SK-MEL-5 (cell line): ENCODE measurements at places on chromosomes 2 and 18.
A peak's percentile ranks its signal among the peaks of the same experiment; 100 is the strongest.

DNA sequence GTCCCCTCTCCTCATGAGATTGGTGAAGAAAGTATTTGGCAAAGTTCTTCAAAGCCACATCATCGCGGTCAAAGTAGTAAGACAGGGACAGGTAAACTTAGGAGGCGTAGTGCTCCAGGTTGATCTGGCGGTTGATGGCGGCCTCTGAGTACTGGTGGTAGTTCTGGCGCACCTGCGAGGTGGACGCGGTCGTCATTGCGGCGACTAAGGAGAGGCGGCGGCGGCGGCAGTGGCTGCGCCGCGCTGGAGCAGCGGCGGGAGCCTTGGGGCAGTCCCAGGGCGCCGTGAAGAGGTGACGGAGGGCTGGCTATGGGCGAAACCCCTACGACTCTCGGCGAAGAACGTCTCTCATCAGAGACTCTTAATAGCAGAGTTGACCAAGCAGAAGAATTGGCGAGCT is 107.2 kb upstream of the UBE2E3 start:
- no peak for DNase-seq

DNA sequence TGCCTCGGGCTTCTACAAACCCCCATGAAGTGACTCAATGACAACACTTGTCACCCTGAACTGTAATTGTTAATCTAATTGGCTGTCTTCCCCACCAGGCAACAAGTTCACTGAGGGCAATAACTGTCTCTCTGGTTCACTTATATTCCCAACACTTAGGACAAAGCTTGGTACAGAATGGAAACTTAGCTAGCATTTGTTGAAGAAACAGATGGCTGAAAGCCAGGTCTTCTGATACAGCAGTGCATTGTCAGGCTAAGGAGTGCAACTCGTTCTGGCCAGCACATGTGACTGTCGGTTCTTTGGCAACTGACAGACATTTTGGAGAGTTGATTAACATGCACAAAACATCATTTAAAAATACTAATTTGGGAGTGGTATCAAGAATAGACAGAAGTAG is 14.6 kb upstream of the DNAJC27 start:
- DNase-seq = peak; percentile 96

- no peak for DNase-seq
Measured at GRCh38 chr2:225824748-225825449, 425.4 kb downstream of the NYAP2 start.

DNA sequence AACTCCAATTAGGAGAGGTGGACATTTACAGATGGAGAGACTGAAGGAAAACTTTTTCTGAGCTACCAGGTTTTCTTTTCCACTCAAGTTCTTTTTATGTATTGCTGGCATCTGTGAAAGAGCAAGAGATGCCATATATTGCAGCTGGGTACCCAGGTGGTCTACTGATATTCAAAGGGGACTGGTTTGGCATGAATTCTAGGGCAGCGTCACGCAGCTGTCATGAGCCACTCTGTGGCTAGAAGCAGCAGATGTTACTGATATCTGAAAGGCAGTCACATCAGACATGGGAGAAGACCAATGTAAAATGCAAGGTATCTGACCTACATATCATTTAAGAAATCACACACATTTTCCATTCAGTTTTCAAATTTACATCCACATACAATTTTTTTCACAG is 408.8 kb downstream of the GALNT13 start:
- no peak for DNase-seq

DNA sequence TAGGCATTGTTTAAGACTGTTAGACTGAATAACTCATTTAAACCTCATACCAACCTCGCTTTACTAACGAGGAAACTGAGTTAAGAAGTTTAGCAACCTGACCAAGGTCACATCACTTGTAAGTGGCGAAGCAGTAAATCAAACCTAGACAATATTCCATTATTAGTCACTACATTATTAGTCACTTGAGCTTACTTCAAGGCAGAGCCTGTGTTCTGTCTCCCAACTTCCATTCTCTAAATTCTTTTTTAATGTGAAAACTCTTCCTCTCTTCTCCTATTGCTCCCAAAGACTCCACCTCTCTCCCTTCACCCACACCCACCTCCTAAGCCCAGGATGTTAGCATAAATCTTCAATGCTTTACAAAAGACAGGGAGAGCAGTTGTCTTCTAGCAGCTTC is 156.5 kb downstream of the ARL6IP6 start:
- no peak for DNase-seq

DNA sequence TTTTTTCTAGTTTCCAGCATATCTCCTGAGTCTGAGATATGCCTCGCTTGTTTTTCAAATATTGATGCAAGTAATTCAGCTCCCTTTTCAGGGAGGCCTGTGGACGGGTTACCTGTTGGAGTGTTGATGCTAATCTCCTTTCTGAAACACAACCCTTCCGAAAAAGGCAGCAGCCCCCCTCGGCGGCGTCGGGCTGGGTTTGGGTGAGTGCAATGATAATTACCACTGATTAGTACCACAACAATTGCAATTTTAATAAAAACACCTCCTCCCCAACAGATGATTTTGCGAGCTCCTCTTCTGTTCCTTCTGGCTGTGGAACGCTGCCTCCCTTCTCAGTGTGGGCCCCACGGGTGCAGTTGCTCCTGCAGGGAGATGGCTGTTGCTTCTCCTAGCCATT is 66.3 kb downstream of the PTGR3 start:
- DNase-seq = no peak

DNA sequence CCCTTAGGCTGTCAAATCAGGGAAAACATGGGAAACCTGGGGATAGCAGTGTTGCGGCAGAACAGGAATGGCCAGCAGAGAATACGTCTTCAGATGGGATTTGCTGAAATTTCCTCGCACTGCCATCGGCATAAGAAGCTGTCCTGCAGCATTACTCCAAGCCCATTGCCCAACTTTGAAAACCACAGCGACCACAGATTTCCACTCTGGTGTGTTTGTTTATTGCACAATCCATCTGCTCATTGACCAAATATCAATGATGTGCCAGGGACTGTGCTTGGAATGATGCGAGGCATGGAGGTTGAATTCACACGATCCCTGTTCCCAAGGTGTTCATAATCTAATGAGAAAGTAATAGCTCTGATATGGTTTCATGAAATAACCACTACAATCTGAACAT is 383.3 kb upstream of the MYT1L start:
- no peak for DNase-seq

GRCh38 chr18:12686100-12686499 is 16.4 kb downstream of the CEP76 start:
- peak; percentile 72 for DNase-seq

DNA sequence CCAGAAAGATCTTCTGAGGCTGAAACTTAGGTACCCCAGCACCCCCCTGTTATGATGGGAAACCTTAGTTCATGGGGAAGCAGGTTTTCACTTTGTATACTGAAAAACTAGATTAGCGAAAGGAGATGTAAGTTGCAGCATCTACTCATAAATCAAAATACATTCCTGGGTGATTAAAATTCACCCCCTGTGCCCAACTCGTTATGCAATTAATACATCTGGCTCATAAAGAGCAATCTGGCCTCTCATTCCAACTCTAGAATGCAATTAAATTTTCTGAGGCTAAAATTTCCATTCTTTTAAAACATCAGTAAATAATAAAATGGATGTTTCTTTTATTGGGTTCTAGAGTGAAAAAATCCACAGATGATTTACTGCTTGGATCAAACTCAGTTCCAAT is 110.9 kb upstream of the BZW1 start:
- DNase-seq = no peak

- DNase-seq = no peak
Measured at GRCh38 chr2:214014551-214015220, 396.2 kb upstream of the VWC2L start.

DNA sequence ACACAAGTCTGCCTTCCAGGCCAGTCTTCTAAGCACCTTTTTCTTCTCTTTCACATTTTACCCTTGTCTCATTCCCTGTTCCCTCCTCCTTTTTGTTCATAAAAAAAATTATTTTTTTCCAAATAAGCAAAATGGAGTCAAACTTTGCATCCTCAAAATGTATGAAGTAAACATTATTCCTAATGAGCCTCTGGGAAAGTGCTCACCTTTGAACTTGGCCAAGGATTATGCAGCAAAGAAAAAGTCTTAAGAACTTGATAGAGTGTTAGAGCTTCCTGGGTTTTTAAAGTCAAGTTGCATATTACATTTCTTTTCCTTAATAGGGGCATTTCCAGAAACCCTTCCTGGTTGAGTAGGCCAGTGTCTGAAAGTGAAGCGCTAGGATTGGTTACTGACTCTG is 31.6 kb downstream of the EPAS1 start:
- no peak for DNase-seq

GRCh38 chr2:215746887-215747615 is 266.3 kb downstream of the MREG start:
- DNase-seq = no peak

DNA sequence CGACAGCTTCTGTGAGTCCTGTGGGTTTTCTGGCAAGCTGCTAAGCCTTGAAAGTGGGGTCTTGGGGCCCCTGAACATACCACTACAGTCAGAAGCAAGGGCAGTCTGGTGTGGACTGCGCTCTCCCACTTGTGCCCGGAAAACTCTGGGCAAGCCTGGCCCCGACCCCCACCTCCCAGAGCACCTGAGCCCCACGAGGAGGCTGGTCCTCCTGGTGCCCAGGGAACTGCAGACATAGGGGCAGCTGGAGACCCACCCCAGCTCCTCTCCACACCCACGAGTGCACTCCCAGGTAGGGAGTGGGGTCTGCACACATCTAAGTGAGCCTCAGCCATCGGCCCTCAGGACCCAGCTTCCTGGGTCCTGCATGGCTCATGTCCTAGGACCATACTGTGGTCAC is 16.2 kb upstream of the GPC1 start:
- DNase-seq = no peak

- DNase-seq = no peak
Measured at GRCh38 chr2:235541016-235541415, 47.2 kb downstream of the AGAP1 start.

GRCh38 chr18:23210526-23210925 is 75.2 kb downstream of the CABLES1 start:
- no peak for DNase-seq

DNA sequence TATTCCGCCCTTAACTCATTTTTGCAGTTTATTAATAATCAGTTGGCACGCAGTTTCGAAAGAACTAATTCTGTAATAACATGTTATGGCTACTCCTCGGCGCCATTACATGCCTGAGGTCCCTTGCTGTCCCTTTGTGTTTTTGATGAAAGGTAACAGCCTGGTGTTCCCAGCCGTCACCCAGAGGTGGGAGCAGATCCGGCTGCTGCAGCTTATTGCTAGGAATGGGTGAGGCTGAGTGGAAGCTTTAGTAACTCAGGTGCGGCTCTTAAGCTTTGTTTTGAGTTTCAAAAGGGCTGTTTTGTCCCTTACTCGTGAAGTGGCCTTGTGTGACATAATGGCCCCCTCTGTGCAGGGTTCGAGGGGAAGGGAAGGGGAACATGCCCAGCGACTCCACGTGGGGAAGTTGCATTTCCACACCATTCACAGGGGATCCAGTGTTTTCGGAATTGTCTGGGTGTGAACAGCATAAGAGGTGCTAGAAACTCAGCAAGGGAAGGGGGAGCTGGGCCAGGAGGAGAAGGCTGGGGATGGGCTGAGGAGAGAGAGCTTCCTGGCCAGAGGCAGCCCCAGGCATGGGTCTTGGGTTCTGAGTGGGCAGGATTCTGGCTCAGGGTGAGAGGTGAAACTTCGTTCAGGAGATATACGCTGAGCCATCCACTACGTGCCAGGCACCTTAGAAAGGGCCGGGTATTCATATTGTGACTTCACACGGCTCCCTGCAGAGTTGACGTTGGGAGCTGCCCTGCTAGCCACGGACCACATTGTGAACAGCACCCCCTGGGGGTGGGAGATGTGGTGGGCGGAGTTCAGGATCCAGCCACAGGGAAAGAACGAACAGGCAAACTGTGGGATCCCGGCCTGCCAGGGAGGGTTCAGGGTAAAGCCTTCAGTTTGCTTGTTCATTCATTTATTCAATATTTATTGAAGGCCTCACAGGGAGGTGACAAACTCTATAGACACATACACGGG is 84.4 kb downstream of the TGOLN2 start:
- DNase-seq = peak; percentile 80

GRCh38 chr2:143503280-143503679 is 374.1 kb downstream of the ARHGAP15 start:
- no peak for DNase-seq

GRCh38 chr18:64707052-64707451 is 558.2 kb upstream of the LINC00305 start:
- no peak for DNase-seq

DNA sequence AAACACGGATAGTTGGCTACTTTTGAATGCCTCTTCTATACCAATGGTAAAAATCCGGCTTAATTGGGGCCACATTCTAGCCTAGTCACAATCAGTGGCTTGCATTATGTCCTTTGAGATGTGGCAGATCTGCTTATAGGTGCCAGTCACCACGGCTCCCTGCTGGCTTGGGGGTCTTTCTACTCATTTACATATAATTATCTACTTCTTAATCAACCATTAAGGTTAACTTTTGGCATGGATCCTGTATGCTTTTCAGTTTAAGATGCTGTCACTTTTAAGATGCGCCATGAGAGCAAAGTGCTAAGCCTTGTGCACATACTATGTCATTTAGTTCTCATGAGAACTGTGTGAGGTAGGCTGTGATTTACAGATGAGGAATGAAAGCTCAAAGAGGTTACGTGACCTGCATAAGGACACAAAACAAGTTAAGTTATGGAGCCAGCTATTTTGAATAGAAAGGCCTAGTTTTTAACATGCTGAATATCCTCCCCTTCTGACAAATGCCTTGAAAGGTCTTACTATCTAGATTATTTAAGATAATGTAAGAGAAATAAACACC is 4.1 kb downstream of the NEDD4L start:
- no peak for DNase-seq

- peak; percentile 53 for DNase-seq
Measured at GRCh38 chr18:1499265-1499664, 594.6 kb downstream of the ADCYAP1 start.

DNA sequence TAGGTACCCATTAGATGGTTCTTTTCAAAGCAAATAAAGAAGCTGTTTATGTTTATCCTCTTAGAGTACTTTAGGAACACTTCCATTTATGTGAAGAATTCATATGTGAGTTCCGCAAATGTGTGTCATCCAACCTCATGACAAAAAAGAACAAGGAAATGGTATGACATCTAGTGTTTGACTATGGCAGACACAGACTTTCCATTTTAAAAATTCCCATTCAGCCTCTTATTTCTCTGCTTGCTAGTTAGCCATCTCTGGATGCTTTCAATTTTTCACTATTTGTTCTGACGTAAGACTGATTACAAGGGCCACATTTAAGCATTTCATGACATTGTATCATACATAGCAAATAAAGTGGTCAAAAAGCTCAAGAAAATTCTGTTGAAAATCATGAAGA is 103.0 kb downstream of the ZAP70 start:
- no peak for DNase-seq

- DNase-seq = no peak
Measured at GRCh38 chr2:207892716-207893402, 123.2 kb upstream of the FZD5 start.

GRCh38 chr2:74555610-74556103 is 1.1 kb downstream of the DOK1 start:
- no peak for DNase-seq

- no peak for DNase-seq
Measured at GRCh38 chr2:232781765-232782164, 5.4 kb upstream of the KCNJ13 start.

GRCh38 chr2:85504778-85505261 is 34.1 kb upstream of the MAT2A start:
- DNase-seq = peak; percentile 74
